ENCODE measurements at places on chromosomes 2 and 18. TPM values are rescaled to one million over a fixed set of nuclear protein-coding genes. Genes with fewer than 3 reads are reported as not detected.

The CRYGC gene
- not detected for total RNA-seq

DNA sequence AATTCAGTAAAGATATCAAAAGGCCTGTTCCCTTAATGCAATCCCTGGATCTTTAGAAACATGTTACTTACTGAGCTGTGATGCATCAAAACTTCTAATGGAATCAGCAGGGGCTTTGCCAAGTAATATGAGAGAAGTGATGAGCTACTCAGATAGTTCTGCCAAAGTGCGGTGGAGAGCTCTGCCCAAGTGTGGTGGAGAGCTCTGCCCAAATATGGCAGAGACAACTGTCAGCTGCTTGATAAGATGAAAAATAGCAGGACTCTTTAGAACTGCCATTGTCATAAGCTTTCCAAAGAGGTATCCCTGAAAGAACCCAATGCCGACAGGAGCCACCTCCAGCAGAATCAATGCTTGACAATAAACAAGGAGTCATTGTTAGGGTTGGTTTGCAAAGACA, 167.9 kb upstream of the SLC39A10 start:
- no peak overlapping the region for H3K4me3 ChIP-seq
- no peaks in the 10 kb centered on the region for H3K27me3 ChIP-seq
- H3K27ac ChIP-seq: no peak overlapping the region
- DNase-seq: no peak

DNA sequence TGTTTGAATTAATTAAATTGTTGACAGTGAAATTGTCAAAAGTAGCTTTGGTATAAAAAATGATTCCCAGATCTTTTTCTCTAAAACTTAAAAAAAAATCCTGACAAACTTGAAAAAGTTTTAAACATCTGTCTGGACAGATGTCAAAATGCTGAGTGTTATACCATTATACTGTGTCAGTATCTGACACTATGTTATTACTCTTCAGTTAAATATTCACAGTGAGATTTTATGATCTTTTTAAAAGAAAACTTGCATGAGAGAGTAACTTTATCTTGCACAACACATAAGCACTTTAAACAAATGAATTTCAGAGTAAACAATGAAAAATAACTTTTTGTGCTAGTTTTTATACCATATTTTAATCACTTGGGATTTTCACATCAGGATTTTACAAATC, 167.4 kb downstream of the MEIS1 start:
- H3K27ac ChIP-seq: no peak overlapping the region
- H3K27me3 ChIP-seq: no peaks in the 10 kb centered on the region
- no peaks in the 10 kb centered on the region for H3K4me1 ChIP-seq
- H3K36me3 ChIP-seq: no peaks in the 10 kb centered on the region

- no peak overlapping the region for H3K4me3 ChIP-seq
- no peak for DNase-seq
- no peak overlapping the region for H3K27ac ChIP-seq
- no peaks in the 10 kb centered on the region for H3K36me3 ChIP-seq
Measured at GRCh38 chr2:120236316-120236715, 13.1 kb upstream of the TMEM185B start.

DNA sequence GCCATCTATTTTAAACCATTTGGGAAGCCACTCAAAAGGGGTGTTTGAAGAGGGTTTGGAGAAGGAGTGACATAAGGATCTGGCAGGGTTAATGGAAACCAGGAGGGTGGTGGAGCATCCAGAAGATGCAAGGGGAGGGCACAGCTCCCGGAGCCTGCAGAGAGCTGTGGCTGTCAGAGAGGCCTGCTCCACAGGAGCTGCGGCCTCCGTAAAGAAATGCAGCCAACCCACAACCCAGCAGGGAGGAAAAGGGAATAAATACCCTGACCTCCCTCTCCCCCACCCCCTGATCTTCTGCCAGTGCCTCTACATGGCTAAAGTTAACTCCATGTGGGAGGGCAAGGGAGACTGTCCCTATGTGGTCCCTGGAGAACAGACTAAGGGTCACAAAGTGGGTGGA, 567.1 kb upstream of the POU3F3 start:
- H3K36me3 ChIP-seq: no peaks in the 10 kb centered on the region
- no peaks in the 10 kb centered on the region for H3K4me1 ChIP-seq
- no peaks in the 10 kb centered on the region for H3K27me3 ChIP-seq
- no peak for DNase-seq
- no peak overlapping the region for H3K27ac ChIP-seq

DNA sequence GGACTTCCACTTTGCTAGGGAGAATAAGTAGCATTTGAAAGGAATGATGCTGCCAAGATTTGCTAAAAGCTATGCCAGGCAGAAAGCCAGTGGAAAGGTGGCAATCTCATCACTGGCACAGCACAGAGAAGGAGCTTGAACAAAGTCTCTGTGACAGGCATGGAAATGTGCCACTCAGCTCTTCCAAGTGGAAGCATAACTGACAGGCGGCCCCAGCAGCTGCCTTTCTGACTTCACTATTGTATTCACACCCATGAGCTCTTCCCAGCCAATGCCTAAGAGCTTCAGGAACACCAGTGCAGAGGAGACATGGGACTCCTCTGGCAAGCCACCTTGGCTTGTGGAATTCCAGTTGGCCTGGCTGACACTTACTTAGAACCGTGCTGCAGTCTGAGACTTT, 134.6 kb upstream of the REG3G start:
- no peak overlapping the region for H3K27ac ChIP-seq
- H3K27me3 ChIP-seq: no peaks in the 10 kb centered on the region
- no peaks in the 10 kb centered on the region for H3K4me1 ChIP-seq
- no peaks in the 10 kb centered on the region for H3K36me3 ChIP-seq
- no peak overlapping the region for H3K4me3 ChIP-seq
- DNase-seq: no peak
